ENCODE measurements at places on chromosomes 4 and X.
A peak's percentile ranks its signal among the peaks of the same experiment; 100 is the strongest.

DNA sequence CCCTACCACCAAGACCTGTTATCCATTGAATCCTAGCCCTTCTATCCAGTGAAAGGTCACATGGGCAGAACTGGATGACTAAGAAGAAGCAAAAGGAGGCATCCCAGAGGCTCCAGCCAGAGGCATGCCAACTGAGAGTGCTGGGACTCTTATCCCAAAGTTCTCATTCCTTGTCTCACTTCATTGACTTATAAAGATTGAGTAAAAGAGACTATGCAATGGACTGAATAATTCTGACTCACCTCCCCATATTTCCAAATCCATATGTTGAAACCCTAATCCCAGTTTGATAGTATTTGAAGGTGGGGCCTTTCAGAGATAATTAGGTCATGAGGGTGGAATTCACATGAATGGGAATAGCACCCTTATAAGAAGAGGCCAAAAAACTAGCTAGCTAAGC, 131.4 kb downstream of the COL25A1 start:
- no peak for DNase-seq

GRCh38 chrX:9087271-9088040, 53.5 kb upstream of the FAM9B start:
- DNase-seq: no peak

DNA sequence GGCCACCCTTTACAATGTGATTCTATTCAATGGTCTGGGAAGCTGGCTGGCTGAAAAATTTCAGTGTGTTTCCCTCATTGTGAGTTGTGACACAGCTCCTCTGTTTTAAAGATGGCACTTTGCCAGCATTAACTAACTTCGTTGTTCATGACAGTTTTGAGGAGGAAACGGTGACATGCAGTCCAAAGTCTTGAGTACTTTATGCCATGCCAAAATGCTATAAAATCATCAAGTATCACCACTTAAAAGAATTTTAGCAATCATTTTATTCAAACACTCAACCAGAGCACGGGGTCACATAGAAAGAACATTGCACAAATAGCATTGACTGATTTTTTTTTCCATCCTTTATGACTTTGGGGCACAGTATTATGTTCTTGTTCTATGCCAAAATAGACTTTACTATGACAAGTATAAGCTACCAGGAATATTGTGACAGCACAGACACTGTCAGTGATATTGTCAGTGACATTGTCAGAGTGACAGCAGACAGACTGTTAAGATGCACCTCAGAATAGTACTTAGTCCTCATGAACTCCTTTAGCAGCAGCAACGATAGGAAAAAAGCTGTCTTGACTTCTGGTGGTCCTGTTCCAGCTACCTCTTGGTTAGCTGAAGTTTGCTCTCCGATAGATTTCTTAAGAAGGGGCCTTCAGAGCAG, 46.7 kb downstream of the CXCL13 start:
- no peak for DNase-seq

DNA sequence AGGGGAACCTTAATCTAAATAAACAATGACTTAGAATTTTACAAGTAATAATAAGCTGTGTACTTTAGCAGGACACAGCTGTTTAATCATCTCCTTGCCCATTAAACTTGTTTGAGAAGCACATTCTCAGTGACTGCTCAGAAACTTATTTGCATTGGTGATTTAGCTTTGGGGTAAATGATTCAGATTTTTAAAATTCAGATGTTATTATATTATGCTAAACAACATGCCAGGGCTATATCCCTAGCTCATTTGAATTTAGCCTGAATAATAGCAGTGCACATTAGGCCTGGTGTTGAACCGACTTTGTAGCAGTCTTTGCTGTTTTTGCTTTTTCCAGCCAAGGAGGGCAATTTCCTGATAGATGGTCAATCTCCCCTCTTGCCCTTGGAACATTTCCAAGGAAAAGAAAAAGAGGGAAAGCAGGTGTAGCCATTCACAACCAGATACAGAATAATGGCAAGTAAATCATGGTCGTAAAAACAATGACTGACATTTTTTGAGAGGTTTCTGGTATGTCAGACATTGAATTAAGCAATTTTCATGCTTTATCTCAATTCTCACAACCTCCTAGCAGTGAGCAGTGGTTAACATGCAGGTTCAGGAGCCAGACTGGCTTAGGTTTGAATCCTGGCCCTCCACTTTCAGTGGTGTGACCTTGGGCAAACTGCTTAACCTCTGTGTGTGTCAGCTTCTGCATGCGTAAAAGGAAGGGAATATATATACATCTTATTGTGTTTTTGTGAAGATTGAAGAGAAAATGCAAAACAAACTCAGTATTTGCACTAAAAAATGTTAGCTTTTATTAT, 16.8 kb downstream of the ARHGEF38 start:
- DNase-seq: no peak

- DNase-seq: no peak
Measured at GRCh38 chrX:10133980-10134676, 22.6 kb upstream of the CLCN4 start.

DNA sequence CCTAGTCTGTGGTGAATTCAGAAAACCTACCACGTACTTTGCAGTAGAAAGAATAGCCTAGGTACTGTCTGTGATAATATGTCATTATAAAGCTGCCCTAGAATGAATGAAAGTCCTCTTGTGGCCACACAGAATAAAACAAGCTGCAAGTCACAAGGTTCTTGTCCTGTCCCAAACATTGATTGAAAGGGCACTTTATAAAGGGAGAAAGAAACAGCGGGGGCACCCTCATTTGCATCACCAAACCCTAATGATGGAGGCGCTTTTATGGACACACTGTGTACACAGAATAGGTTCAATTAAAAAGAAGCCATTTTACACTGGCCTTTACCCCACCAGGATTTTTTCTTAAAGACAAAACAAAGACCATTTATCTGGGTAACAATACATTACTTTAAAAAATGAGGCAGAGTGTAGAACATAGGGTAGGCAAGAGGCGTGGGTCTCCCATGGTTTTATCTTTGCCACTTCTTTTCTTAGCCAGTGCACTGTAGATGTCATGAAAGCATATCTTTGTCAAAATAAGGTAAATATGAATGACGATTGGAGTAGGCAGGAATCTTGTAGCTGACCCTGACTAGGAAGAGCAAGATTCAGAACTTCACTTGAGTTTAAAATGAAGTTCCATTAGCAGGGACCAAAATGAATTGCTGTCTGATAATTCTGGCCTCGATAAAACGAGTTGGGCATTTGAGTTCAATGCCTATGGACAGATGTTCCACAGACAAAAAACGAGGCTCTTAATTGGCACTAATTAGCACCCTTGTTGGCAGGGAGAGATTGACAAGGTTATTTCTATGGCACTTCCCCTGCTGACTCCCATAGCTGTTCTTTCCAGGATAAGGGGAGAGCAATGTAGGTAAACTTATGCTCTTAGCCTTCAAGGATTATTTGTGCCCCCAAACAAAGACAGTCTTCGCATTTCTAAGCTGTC, 365.1 kb downstream of the AFF2 start:
- no peak for DNase-seq

GRCh38 chrX:57587607-57588006, 4.2 kb upstream of the ZXDB start:
- no peak for DNase-seq

- no peak for DNase-seq
Measured at GRCh38 chr4:56215901-56216300, 171.4 kb downstream of the AASDH start.

- peak; percentile 28 for DNase-seq
Measured at GRCh38 chr4:76213415-76214176, at the start of gene SCARB2. Gene SCARB2, minus strand, starts transcription at chr4:76213824. Its CDS starts 281 bp downstream, at chr4:76213543.

- no peak for DNase-seq
Measured at GRCh38 chr4:127012549-127012948, 620.2 kb upstream of the INTU start.

GRCh38 chr4:160864253-160864652, 1299.5 kb downstream of the FSTL5 start:
- no peak for DNase-seq

GRCh38 chr4:113094802-113095201, 45.3 kb downstream of the ANK2 start:
- DNase-seq: no peak

GRCh38 chr4:33746979-33747378, 2497.3 kb downstream of the ARAP2 start:
- DNase-seq: no peak

- DNase-seq: no peak
Measured at GRCh38 chr4:179095585-179096221, 1653.5 kb upstream of the AGA start.

- DNase-seq: no peak
Measured at GRCh38 chrX:154986826-154987575, 35.5 kb downstream of the F8 start.

- DNase-seq: no peak
Measured at GRCh38 chr4:177393236-177393635, 49.0 kb downstream of the AGA start.

DNA sequence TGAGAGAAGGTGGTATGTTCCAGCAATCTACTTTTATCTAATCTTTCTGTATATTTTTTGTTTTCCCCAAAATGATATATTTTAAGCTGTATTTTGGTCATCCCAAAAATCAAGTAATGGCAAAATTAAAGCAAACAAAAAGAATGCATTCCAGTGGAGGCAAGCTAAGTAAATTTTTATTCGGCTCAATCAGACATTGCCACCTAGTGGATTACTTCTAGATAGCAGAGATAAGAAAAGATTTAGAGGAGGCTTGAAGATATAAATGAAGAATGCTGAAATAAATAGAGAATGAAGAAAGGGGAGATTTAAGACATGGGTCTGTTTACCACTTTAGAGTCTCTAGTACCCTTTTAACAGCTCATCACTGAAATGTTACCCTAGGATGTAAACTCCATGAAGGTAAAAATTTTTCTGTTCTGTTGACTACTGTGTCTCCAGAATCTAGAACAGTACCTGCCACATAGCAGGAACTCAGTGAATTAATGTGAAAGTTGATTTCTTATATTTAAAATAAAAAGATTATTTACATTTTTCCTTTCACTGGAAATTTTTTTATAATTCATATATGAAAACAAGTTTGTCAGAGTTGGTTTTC, 110.9 kb upstream of the ANK2 start:
- no peak for DNase-seq

DNA sequence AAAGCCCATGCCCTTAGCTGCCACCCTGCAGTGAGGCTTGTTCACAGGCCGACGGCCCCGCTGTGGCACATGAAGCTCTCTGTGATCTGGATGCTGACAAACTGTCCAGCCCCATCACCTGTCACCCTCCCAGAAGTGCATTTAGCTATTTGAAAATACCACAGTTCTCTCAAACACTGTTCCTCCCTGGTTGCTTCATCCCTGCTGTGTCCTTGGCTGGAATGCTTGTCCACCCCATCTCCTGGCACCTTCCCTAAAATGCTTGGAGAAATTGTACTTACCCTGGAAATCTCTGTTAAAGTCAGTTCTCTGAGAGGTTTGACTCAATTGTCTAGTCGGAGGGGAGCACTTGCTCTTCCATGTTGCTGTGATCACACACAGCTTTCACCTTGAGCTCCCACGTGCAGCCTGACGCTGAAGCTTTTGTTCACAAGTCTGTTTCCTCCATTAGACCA, 10.1 kb downstream of the SYNPO2 start:
- no peak for DNase-seq

GRCh38 chr4:32858971-32859370, 2138.8 kb downstream of the PCDH7 start:
- DNase-seq: no peak

GRCh38 chr4:10944321-10944720, 259.8 kb upstream of the CLNK start:
- no peak for DNase-seq

DNA sequence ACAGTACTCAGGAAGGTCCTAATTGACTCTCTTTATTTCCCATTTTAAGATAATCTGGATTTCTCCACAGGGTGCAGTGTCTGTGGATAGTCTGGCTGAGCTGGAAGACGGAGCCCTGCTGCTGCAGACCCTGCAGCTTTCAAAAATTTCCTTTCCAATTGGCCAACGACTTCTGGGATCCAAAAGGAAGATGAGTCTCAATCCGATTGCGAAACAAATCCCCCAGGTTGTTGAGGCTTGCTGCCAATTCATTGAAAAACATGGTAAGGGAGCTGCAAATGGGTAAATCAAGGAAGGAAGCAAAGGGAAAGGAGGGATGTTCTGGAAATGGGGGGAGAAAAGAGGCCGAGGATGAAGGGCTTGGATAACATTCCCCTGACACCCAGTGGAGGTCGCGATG, 26.0 kb downstream of the ARHGAP36 start:
- no peak for DNase-seq

- DNase-seq: no peak
Measured at GRCh38 chrX:10619425-10620046, 849 bp downstream of the MID1 start.

- DNase-seq: no peak
Measured at GRCh38 chr4:4693258-4693657, 151.4 kb upstream of the STX18 start.

GRCh38 chrX:110252711-110253110, 65.2 kb downstream of the AMMECR1 start:
- no peak for DNase-seq

DNA sequence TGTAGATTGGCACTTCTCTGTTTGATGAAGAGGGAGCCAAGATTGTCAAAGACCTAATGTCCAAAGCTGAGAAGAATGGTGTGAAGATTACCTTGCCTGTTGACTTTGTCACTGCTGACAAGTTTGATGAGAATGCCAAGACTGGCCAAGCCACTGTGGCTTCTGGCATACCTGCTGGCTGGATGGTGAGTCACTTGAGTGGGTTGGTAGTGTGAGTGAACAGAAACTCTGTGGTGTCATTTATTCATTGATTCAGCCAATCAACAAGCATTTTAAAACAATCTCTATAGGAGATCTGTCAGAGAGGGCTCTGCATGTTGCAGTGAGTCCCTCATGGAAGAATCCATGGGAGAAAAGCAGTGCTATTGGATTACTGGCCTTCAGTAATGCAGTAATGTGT, 16.3 kb downstream of the TAF9B start:
- DNase-seq: no peak

- no peak for DNase-seq
Measured at GRCh38 chr4:23097251-23097650, 404.5 kb downstream of the GBA3 start.

DNA sequence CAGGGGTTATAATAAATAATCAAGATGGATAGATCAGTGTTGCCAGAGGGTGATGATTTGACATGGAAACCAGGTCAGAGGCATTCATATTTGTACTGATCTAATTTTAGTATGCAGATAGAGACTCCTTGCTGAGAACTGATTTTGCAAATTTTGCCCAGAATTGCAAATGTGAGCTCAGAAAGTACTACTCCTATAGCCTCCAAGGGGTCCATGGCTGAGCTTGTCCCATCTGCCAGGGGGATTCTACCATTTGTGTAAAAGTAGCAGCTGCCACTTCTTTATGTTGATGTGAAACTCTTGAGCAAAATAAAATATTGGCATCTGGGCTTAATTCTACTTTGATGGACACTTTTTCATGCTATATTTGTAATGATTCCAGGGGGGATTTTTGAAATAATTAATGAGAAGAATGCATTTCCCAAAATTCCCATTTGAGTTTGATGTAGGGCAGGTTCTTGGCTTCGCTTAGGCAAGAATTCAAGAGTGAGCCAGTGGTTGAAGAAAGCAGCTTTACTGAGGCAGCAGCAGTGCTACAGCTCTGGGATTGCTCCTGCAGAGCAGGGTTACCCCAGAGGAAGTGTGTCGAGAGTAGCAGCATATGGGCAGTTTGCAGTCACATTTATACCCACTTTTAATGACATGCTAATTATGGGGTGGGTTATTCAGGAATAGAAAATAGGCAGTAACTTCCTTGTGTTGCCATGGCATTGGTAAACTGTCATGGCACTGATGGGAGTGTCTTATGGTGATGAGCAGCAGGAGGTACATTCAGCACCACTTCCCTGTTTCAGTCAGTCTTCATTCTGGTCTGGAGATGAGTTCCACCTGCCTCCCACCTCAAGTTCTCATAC, 38.7 kb upstream of the DCLK2 start:
- DNase-seq: no peak

All from stimulated activated CD4-positive, alpha-beta T cell treated with anti-CD3 and anti-CD28 coated beads, TNF-alpha, amount 100 ng/mL, for 4 hours (primary cell).